ENCODE measurements at places on chromosomes 11 and 22. TPM values are rescaled to one million over a fixed set of nuclear protein-coding genes. Genes with fewer than 3 reads are reported as not detected.

PRG2 gene
- 1.0 TPM for total RNA-seq

DNA sequence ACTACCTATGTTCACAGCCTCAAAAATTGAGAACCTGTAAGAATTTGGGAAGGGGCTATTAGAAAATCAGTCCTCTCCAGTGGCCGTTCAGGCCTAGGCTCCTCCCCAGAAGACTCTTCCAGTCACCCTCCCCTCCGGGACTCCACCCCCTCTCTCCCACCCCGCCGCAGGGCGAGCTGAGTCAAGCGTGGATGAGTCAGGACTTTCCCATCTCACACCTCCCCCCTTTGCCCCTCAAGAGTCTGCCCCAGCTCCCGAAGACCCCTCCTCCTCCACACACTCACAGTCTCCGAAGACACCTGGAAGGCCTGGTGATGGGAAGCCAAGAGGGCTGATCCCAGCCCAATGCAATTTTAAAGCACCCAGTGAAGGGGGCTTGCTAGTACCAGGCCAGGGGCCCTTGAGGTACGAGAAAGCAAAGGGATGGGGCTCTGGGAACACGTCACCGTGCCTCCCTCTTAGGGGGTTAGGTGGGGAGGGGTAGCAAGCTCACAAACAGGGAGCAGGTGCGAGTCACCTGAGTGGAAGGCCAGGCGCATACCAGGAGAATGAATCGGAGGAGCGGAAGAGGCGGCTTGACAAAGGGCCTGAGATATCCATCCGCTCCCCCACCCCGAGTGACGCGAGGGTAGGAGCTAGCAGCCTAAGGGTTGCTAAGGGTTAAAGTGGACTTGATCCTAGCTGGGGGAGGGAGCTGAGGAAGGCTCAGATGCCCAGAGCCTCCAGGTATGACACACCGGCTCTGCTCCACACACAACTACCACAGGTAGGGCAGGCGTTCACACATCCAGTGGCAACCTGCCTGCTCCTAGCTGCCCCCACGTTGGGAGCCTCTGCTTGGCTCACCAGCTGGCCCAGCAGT lies 13.6 kb downstream of the BCL9L start:
- H3K36me3 ChIP-seq: peaks cover 15% of the 10 kb centered on the region
- H3K4me1 ChIP-seq: peaks cover 84% of the 10 kb centered on the region
- H3K4me3 ChIP-seq: peak overlapping the region; percentile 82
- DNase-seq: peak; percentile 95
- no peaks in the 10 kb centered on the region for H3K27me3 ChIP-seq
- peak overlapping the region; percentile 99 for H3K27ac ChIP-seq

GRCh38 chr22:20139391-20140106 lies 7.9 kb downstream of the ZDHHC8 start:
- no peak for DNase-seq
- no peaks in the 10 kb centered on the region for H3K36me3 ChIP-seq
- H3K27ac ChIP-seq: no peak overlapping the region
- H3K27me3 ChIP-seq: no peaks in the 10 kb centered on the region
- peaks cover 7% of the 10 kb centered on the region for H3K4me1 ChIP-seq
- no peak overlapping the region for H3K4me3 ChIP-seq

- H3K27ac ChIP-seq: peak overlapping the region; percentile 97
- peaks cover 60% of the 10 kb centered on the region for H3K4me1 ChIP-seq
- peak overlapping the region; percentile 97 for H3K4me3 ChIP-seq
- H3K27me3 ChIP-seq: no peaks in the 10 kb centered on the region
These were observed 1.4 kb downstream of the MFNG start for GRCh38 chr22:37484480-37485394.

DNA sequence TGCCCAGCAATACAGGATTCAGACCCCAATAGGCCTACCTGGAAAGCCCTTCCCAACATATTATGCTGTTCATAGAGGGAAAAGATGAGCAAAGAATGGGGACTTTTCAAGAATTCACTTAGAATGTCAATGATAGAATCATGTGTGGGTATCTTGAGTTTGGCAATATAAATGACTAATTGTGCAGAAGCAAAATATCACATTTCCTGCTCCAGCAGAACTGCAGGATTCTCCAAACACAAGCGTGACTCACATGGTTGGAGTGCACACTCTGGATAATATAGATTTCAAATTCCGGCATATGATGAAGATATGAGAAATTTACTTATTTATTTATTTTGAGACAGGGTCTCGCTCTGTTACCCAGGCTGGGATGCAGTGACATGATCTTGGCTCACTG lies 12.5 kb upstream of the APOL5 start:
- no peaks in the 10 kb centered on the region for H3K4me1 ChIP-seq
